ENCODE measurements at places on chromosomes 3 and 15. TPM values are rescaled to one million over a fixed set of nuclear protein-coding genes. Genes with fewer than 3 reads are reported as not detected.

Gene EIF3J
- polyA plus RNA-seq, result 36.1 TPM

Gene UTS2B
- not detected for polyA plus RNA-seq

Gene KPNA1
- 51.3 TPM for polyA plus RNA-seq

Gene SLC12A1
- not detected for polyA plus RNA-seq

Gene AMIGO3
- polyA plus RNA-seq, result 2.0 TPM

Gene SCAMP5
- polyA plus RNA-seq, result 146 TPM

Gene KCNH8
- 1.5 TPM for polyA plus RNA-seq

Gene KCNAB1
- polyA plus RNA-seq, result 2.6 TPM

Gene MINDY4B
- polyA plus RNA-seq, result not detected

Gene DCBLD2
- 10.9 TPM for polyA plus RNA-seq

Gene AP3B2
- 78.1 TPM for polyA plus RNA-seq

Gene ANAPC13
- polyA plus RNA-seq, result 81.3 TPM

Gene SLC28A2
- not detected for polyA plus RNA-seq

Gene LIPC
- 0.63 TPM for polyA plus RNA-seq

Gene ANXA2
- polyA plus RNA-seq, result 439 TPM

Gene SLC9C1
- not detected for polyA plus RNA-seq

Gene CHD2
- polyA plus RNA-seq, result 28.2 TPM

Gene HRG
- not detected for polyA plus RNA-seq

Gene POLQ
- 1.2 TPM for polyA plus RNA-seq

Gene CPB1
- 0.75 TPM for polyA plus RNA-seq

Gene MCF2L2
- 8.1 TPM for polyA plus RNA-seq

Gene CAPN3
- 76.9 TPM for polyA plus RNA-seq

Gene DLL4
- polyA plus RNA-seq, result 6.8 TPM

Gene REC114
- not detected for polyA plus RNA-seq

Gene PPCDC
- 17.9 TPM for polyA plus RNA-seq

Gene PPP2R3A
- polyA plus RNA-seq, result 3.6 TPM

Gene SNTN
- not detected for polyA plus RNA-seq

Gene PRSS50
- polyA plus RNA-seq, result not detected

Gene CATSPER2
- 2.3 TPM for polyA plus RNA-seq

Gene MKRN2OS
- polyA plus RNA-seq, result not detected

Gene PLA2G4D
- 0.17 TPM for polyA plus RNA-seq

Gene SNURF
- polyA plus RNA-seq, result 5.7 TPM

Gene CCDC50
- polyA plus RNA-seq, result 23.7 TPM

Gene PRKAR2A
- polyA plus RNA-seq, result 11.8 TPM

Gene SEMA6D
- 10.2 TPM for polyA plus RNA-seq

Gene RYK
- polyA plus RNA-seq, result 19.7 TPM

Gene HHATL
- polyA plus RNA-seq, result 85.1 TPM

Gene GABRG3
- 0.41 TPM for polyA plus RNA-seq

All from brain (organoid and tissue), 16 donors.